ENCODE measurements at places on chromosomes 6 and 20.

GRCh38 chr20:54343099-54343498, 132.3 kb upstream of the DOK5 start:
- H3K27ac ChIP-seq = no peak overlapping the region
- no peak for DNase-seq
- H3K4me3 ChIP-seq = no peak overlapping the region
- no peaks in the 10 kb centered on the region for H3K36me3 ChIP-seq
- H3K4me1 ChIP-seq = no peaks in the 10 kb centered on the region

DNA sequence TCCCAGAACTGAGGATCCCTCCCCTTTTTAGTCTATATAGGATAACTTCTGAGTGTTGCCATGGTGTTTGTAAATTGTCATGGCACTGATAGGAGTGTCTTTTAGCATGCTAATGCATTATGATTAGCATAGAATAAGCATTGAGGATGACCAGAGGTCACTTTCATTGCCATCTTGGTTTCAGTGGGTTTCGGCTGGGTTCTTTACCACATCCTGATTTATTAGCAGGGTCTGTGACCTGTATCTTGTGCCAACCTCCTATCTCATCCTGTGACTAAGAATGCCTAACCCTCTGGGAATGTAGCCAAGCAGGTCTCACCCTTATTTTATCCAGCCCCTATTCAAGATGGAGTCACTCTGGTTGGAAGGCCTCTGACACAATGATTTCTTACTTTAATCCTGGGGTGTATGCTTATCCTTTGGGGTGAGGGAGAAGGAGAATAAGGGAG, 19.6 kb downstream of the WFDC2 start:
- no peak for DNase-seq
- H3K4me1 ChIP-seq = no peaks in the 10 kb centered on the region
- no peak overlapping the region for H3K4me3 ChIP-seq
- H3K36me3 ChIP-seq = no peaks in the 10 kb centered on the region
- peaks cover 14% of the 10 kb centered on the region for H3K27me3 ChIP-seq

GRCh38 chr20:53187392-53188068, 215.4 kb downstream of the TSHZ2 start:
- DNase-seq = peak; percentile 9
- no peak overlapping the region for H3K27ac ChIP-seq
- H3K4me1 ChIP-seq = no peaks in the 10 kb centered on the region
- no peaks in the 10 kb centered on the region for H3K36me3 ChIP-seq
- H3K4me3 ChIP-seq = no peak overlapping the region
- peaks cover 34% of the 10 kb centered on the region for H3K27me3 ChIP-seq

GRCh38 chr6:154602708-154603107, 92.2 kb upstream of the CNKSR3 start:
- no peaks in the 10 kb centered on the region for H3K4me1 ChIP-seq
- H3K27ac ChIP-seq = no peak overlapping the region
- no peak for DNase-seq
- H3K27me3 ChIP-seq = no peaks in the 10 kb centered on the region

- no peak for DNase-seq
- H3K27ac ChIP-seq = no peak overlapping the region
- H3K36me3 ChIP-seq = no peaks in the 10 kb centered on the region
- no peaks in the 10 kb centered on the region for H3K4me1 ChIP-seq
Measured at GRCh38 chr20:20915844-20916243, 190.3 kb downstream of the LINC00237 start.

GRCh38 chr6:30626484-30627366, at the start of gene ATAT1:
ATAT1 (plus strand) TSS chr6:30626874.
- H3K27ac ChIP-seq = peak within 1 kb of the TSS; percentile 82
- peak within 1 kb of the TSS; percentile 69 for H3K4me3 ChIP-seq
- peaks cover 21% of the 10 kb centered on the region for H3K4me1 ChIP-seq
- peak; percentile 91 for DNase-seq

DNA sequence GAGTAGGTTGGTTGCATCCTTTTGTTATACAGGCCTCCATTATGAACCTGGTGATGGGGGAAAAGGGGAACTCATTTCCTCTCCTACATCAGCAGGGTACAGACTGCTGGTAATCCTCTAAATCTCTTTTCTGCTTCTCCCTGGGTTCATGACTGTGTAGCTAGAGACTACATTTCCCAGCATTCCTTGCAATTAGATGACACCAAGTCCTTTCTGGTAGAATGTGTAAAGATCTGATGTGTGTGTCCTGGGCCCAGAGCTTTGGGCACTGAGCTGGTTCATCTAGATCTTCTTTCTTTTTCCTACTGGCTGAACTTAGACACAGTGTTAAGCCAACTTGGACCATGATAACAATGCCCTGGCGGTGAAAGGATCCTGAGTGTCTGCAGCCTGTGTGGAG, 104.7 kb upstream of the IFNGR1 start:
- no peak overlapping the region for H3K27ac ChIP-seq
- H3K27me3 ChIP-seq = no peaks in the 10 kb centered on the region
- no peak for DNase-seq
- H3K4me3 ChIP-seq = no peak overlapping the region
- H3K36me3 ChIP-seq = no peaks in the 10 kb centered on the region

DNA sequence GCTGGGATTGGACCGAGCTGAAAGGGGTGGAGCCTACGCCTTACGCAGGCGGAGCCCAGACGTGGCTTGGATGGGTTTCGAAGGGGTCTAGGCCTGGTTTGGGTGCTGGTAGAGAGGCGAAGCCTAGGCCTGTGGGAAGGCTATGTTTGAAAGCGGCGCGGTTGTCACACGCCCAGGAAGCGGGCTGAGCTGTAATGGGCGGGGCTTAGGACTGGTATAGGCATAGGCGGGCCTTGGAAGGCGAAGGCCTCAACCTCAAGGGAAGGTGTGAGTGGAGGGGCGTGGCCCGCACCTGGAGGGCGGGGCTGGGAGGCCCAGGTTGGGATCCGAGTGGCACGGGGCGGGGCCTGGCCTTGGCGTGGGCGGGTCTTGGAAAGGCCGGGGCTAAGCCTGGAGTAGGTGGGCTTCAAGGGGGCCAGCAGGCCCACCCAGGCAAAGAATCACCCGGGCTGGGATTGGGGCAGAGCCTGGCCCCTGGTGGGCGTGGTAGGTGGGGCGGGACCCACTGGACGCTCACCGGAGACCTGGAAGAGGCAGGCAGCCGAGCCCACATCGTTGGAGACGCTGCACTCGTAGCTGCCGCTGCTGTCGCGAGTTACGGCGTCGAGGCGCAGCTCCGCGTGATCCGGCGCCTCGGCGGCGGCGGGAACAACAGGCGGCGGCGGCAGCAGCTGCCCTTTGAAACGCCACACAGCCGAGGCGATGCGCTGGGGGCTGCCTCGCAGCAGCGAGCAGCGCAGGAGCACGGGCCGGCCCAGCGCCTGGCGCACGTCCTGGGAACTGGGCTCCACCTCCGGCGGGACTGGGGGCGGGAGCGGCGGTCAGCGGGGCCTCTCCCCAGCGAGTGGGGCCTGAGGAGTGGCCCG, 49.0 kb downstream of the MDGA1 start:
- no peaks in the 10 kb centered on the region for H3K36me3 ChIP-seq
- no peaks in the 10 kb centered on the region for H3K27me3 ChIP-seq
- no peak overlapping the region for H3K27ac ChIP-seq

DNA sequence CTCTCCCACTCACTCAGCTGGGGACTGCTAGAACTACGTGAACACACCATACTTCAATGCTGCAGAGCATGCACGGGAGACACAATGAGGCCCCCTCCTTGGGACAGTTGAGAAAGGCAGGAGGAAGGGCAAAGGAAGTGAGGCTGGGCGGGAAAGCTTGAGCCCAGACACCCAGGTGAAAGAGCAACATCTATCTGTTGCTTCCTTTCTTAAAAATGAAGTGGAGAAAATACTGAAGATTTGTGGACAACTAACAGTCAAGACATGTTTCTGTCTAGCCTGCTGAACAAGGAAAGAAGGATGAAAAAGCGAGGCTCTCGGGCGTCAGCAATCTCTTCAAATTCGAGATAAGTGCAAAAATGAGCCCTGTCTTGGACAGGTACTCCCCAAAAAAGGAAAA, 3.0 kb upstream of the NNAT start:
- H3K36me3 ChIP-seq = peaks cover 45% of the 10 kb centered on the region
- no peaks in the 10 kb centered on the region for H3K4me1 ChIP-seq
- H3K27me3 ChIP-seq = no peaks in the 10 kb centered on the region
- H3K27ac ChIP-seq = no peak overlapping the region

DNA sequence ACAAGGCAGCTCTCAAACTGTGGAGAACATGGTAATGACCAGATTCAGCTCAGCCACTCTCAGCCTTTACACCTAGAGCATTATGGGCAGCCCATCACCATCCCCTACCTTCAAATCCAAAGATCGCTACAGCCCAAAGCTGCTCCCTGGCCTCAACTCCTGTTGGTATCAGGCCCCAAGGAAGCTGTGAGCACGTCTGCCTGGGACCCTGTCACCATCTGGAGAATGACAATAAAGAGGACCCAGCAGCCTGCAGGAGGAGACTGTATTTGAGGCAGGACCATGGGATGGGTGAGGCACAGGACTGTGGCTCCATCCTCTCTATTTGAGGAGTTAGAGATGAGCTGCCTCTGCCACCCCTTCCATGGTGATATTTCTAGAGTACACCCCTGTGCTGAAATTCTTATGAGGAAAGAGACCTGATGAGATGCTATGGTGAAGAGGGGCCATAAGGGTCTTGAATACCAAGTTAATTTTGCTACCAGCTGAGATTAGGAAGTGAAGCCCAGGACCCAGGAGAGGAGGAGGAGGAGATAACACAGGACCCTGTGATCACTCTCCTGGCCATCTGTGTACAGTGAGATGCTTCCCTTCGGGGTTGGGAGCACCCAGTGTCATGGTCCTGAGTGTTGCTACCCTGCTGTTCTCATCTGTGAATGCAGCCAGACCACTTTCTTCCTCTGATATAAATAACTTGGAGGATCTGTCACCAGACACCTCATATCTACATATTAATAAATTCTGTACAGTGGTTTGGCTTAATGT, 19.6 kb upstream of the MICB start:
- DNase-seq = no peak
- no peaks in the 10 kb centered on the region for H3K36me3 ChIP-seq
- H3K27ac ChIP-seq = no peak overlapping the region
- H3K27me3 ChIP-seq = no peaks in the 10 kb centered on the region

- no peaks in the 10 kb centered on the region for H3K27me3 ChIP-seq
- H3K27ac ChIP-seq = no peak overlapping the region
- H3K4me1 ChIP-seq = no peaks in the 10 kb centered on the region
- peaks cover 75% of the 10 kb centered on the region for H3K36me3 ChIP-seq
- no peak overlapping the region for H3K4me3 ChIP-seq
Measured at GRCh38 chr20:34389206-34389953, 26.3 kb downstream of the ITCH start.

DNA sequence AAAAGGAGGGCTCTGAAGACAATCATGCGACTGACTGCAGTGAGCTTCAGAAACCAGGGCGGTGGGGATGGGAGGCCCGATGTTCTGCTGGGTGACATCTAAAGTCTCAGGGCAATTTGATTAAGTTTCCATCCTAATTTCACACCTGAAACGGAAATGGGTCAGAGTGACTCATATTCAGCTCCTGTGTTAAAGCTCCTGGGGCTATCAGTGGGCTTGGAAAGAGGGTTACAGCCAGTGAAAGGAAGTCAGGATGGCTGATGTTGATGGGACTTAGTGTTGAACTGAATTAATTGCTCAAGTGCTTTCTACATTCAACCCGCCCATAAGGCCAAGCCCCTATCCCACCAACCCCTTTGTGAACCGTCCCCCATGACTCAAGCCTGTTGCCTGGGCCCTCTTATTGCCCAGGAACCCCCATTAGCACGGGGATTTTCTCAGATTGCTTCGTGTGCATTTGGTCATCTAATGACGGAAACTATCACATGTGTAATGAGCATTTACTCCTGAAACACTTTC, 47.1 kb upstream of the TBC1D7 start:
- H3K36me3 ChIP-seq = no peaks in the 10 kb centered on the region
- DNase-seq = no peak
- H3K4me3 ChIP-seq = no peak overlapping the region
- H3K27me3 ChIP-seq = no peaks in the 10 kb centered on the region
- H3K4me1 ChIP-seq = no peaks in the 10 kb centered on the region
- no peak overlapping the region for H3K27ac ChIP-seq

GRCh38 chr20:6053064-6053775, 640 bp downstream of the LRRN4 start:
- H3K4me1 ChIP-seq = no peaks in the 10 kb centered on the region
- H3K27ac ChIP-seq = no peak overlapping the region
- H3K27me3 ChIP-seq = no peaks in the 10 kb centered on the region
- H3K4me3 ChIP-seq = no peak overlapping the region
- DNase-seq = no peak

- no peak overlapping the region for H3K27ac ChIP-seq
- peaks cover 53% of the 10 kb centered on the region for H3K36me3 ChIP-seq
- H3K27me3 ChIP-seq = no peaks in the 10 kb centered on the region
- no peak for DNase-seq
- no peaks in the 10 kb centered on the region for H3K4me1 ChIP-seq
Measured at GRCh38 chr20:49880177-49880576, 35.2 kb downstream of the SPATA2 start.

DNA sequence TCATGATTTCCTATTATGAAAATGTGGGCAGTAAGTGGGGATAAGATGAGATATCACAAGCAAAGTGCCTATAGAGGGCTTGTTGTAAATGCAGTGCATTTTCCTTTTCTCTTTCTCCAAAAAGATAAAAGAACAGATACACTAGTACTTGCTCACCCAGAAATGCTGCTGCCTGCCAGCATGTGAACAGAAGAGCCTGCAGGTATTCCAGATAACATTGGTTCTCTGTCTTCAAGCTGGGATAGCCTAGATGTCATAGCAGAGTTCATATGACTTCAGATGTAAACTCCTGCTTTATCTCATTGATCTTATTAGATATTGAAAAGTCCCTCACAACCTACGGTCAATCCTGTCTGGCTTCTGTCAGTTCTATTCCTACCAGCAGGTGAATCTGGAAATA, 123.7 kb downstream of the TMEM200A start:
- H3K4me3 ChIP-seq = no peak overlapping the region
- no peak for DNase-seq
- peaks cover 4% of the 10 kb centered on the region for H3K4me1 ChIP-seq
- H3K36me3 ChIP-seq = no peaks in the 10 kb centered on the region
- no peaks in the 10 kb centered on the region for H3K27me3 ChIP-seq

DNA sequence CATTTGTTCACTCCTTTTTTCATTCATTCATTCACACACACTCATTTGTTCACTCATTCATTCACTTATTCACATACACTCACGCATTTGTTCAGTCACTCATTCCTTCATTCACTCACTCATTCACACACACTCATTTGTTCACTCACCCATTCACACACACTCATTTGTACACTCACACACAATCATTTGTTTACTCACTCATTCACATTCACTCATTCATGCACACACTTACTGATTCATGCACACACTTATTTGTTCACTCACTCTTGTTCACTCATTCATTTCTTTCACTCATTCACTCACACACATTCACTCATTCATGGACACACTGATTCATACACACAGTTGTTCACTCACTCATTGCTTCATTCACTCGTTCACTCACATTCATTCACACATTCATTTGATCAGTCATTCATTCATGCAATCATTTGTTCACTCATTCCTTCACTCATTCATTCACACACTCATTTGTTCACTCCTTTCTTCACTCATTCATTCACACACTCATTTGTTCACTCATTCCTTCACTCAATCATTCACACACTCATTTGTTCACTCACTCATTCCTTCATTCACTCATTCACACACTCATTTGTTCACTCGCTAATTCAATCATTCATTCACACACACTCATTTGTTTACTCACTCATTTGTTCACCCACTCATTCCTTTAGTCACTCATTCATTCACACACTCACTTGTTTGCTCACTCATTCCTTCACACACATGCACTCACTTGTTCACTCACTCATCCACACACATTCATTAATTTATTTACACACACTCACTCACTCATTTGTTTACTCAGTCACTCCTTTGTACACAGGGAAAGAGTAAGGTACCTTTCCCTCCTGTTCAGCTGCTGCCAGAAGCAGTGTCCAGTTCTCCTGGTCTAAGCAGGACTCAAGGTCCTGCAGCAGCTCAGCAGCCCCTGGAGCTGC, 50.7 kb upstream of the BHLHE23 start:
- no peak overlapping the region for H3K4me3 ChIP-seq
- H3K27me3 ChIP-seq = no peaks in the 10 kb centered on the region
- DNase-seq = no peak
- no peak overlapping the region for H3K27ac ChIP-seq
- H3K36me3 ChIP-seq = peaks cover 14% of the 10 kb centered on the region
